ENCODE measurements at places on chromosomes 3 and 15. TPM values are rescaled to one million over a fixed set of nuclear protein-coding genes. Genes with fewer than 3 reads are reported as not detected.
A peak's percentile ranks its signal among the peaks of the same experiment; 100 is the strongest.

GRCh38 chr3:128009952-128010846, 42.0 kb upstream of the SEC61A1 start:
- no peak for DNase-seq

ZNF660 gene
- total RNA-seq, result 1.2 TPM

- no peak for DNase-seq
These were observed 67.1 kb downstream of the CEMIP start for GRCh38 chr15:80846031-80846815.

DNA sequence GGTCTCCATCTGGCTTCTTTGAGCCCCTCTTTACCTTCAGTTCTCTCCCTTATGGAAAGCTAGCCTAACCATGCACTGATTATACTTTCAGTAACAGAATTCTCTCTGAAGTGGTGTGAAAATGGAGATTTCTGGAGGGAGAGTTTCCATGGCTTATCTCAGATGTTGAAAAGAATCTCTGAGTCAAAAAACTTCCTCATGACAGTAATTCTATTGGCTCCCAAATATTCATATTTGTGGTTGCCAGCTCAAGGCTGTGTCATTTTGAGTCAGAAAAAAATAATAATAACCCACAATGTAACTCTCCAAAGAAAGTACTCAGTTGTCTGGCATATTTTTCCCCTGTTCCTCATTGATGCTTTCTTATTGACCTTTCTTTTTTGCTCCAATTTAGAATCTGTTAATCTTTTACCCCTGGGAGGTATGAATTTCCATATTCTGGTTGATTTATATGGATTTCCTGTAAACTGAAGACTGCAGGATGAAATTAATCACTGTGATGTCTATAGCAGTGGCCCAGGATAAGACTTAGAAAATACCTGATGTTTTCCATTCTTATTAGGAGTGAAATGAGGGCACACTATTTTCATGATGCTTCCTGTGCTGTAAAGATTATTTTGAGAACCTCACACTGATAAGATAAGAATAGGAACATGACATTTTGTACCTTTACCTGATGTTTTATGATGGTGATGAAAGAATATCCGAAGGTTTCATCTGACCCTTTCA, 149.5 kb upstream of the EPHA3 start:
- peak; percentile 15 for DNase-seq

FGF12 gene
- 0.12 TPM for total RNA-seq

CMSS1 gene
- total RNA-seq, result 61.8 TPM

SCAANT1 gene
- total RNA-seq, result not detected

- peak; percentile 74 for DNase-seq
These were observed 885 bp downstream of the CDV3 start for GRCh38 chr3:133574260-133574881.

PAQR5 gene
- 3.3 TPM for total RNA-seq

GRCh38 chr3:61991706-61992105, 381.6 kb downstream of the FEZF2 start:
- no peak for DNase-seq

DNA sequence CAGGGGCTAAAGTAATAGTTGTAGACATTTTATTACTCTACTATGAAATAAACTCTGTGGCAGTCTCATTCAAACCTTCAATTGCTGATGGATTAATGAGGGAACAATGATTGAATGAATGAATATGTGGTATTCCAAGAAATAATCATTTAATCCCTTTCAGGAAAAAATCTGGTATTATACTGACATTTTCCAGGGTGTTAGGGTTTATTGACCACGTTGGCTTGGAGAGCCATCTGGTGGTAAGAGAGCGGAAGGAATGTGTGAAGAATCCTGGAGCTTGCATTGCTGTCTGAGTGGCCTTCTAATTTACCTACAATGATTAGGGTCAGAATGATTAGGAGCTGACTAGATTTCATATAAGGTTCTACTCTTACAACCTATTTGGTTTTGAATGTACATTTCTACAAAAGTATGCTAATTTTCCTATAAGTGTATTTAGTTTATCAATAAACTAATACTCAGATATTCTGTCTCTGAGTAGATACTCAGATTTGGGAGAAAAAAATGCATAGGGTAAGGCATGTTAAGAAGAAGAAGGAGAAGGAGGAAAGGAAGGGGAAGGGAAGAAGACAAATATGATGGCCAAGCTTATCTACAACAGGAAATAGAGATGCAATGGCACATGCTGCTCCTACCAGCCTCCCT, 249.9 kb downstream of the ROBO1 start:
- DNase-seq, result peak; percentile 23

GRCh38 chr15:31957581-31957980, 72.7 kb upstream of the CHRNA7 start:
- no peak for DNase-seq

DNA sequence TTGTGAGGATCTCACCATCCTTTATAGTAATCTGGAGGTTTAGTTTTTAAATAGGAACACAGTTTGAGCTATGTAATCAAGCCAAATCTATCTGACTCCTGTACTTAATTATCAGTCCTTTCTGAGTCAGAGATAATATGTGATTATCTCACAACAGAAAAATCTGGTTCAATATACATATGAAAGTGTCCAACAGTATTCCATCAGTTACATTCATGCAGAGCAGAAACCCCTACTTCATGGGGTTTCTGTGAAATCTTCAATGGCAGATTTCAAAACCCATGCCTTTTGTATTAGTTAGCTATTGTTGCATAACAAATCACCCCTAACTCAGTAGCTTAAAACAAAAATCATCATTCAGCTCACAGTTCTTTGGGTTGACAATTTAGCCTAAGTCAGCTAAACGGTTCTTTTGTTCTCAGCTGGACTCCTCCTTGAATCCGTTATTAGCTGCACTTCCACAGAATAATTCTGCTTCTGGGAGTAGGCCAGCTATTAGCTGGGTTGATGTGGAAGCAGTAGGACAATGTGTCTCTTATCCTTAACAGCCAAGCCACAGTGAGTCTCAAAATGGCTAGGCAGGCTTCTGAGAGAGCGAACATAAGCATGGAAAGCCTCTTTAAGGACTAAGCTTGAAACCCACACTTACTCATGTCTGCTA, 42.9 kb upstream of the ARPP21 start:
- no peak for DNase-seq

- DNase-seq, result no peak
These were observed 148.7 kb downstream of the RORA start for GRCh38 chr15:61080221-61081026.

DNA sequence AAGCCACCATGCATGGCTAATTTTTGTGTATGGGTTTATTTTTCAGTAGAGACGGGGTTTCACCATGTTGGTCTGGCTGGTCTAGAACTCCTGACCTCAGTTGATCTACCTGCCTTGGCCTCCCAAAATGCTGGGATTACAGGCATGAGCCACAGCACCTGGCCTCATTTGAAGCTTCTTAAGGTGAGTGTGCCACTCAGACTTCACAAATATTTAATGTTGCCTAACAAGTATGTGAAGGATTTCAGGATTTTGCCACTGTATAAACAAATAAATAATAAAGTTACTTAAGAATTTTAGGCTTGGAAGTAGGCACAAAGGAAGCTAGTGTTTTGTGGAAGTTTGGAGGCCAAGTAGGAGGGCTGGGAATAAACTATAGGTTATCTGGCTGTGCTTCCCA, 73.5 kb downstream of the FGF12 start:
- no peak for DNase-seq

LRRC3B gene
- total RNA-seq, result not detected

- DNase-seq, result no peak
These were observed 54.3 kb downstream of the DNAJB8 start for GRCh38 chr3:128412180-128413002.

GRCh38 chr3:189570916-189571315, 60.3 kb upstream of the TP63 start:
- peak; percentile 22 for DNase-seq

DNA sequence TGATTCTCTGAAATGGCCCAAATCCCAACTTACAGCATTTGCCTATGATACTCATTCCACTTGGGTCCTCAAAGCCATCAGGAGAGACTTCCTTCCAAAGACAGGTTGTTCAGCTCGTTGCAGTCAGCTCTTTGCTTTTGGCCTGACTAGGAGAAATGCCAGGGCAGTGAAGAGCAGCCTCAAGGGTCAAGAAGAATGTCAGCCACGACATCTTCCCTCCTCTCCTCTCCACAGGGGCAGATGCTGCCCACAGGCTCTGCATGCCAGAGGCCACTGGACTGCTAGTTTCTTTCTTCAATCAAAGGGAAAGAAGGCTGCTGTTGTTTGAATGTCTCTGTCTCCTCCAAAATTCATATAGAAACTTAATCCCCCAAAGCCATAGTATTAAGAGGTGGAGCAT, 201.7 kb upstream of the PFN2 start:
- DNase-seq, result peak; percentile 49

DNA sequence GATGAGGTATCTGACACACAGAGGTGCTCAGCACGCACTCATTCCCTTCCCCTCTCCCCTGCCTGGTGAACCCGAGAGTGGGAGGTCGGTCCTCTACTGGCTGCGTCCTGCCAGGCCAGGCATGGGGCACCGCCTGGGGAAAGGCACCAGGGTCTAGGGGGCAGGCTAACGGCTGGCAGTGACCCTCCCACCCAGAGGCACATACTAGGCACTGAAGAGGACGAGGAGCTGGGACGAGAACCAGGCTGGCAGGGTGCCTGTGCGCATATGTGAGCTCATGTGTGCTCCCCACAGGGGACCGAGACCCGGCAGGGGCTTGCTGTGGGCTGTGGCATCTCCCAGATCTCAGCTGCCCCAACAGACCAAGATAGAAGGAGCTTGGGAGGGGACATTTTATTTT, 86.7 kb downstream of the IQSEC1 start:
- no peak for DNase-seq

DNA sequence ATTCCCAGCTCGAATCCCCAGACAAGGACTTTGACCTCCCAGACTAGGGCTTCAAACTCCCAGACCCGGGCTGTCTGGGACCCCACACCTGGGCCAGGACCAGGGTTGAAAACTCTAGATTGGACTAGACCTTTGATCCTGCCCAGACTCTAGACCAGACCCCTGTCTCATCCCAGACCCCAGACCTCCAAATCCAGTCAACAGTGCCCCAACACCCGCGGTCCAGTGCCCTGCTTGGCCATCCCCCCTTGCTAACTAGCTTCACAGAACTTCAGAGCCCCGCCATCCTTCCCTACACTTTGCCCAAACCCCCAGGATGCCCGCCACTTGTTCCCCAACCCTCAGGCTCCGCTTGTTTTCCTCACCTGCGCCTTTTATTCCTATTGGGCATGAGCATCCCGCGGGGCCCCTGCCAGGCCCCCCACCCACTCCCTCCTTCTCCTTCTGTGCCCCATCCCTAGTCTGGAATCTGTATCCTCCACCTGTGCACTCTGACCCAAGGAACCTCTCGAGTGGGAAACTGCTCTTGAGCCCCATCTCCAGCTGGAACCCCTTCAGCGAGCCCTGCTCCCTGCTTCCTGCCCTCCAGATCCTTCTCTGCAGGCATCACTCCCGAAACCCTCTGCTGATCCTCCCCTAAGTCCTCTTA, 604 bp downstream of the GNAI2 start:
- no peak for DNase-seq

- peak; percentile 33 for DNase-seq
These were observed 28.6 kb downstream of the SOX14 start for GRCh38 chr3:137792626-137793271.

- peak; percentile 58 for DNase-seq
These were observed 51.6 kb upstream of the ABHD17C start for GRCh38 chr15:80643431-80643951.

DNA sequence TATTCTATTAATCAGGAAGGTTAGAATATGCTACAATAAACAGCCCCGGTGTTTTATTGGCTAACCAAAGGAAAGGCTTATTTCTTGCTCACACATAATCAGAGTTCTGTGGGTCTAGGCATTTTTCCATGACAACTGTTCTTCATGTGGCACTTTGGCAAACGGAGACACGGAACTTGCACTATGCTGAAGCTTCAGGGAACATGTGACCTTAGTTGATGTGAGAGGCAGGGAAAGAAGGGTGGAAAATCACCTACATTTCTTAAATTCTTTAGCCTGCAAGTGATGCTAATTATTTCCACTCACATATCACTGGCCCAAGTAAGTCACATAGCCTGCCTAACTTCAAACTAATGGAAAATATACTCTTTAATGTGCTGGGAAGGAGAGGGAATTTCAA, 344.6 kb downstream of the SV2B start:
- DNase-seq, result no peak

DNA sequence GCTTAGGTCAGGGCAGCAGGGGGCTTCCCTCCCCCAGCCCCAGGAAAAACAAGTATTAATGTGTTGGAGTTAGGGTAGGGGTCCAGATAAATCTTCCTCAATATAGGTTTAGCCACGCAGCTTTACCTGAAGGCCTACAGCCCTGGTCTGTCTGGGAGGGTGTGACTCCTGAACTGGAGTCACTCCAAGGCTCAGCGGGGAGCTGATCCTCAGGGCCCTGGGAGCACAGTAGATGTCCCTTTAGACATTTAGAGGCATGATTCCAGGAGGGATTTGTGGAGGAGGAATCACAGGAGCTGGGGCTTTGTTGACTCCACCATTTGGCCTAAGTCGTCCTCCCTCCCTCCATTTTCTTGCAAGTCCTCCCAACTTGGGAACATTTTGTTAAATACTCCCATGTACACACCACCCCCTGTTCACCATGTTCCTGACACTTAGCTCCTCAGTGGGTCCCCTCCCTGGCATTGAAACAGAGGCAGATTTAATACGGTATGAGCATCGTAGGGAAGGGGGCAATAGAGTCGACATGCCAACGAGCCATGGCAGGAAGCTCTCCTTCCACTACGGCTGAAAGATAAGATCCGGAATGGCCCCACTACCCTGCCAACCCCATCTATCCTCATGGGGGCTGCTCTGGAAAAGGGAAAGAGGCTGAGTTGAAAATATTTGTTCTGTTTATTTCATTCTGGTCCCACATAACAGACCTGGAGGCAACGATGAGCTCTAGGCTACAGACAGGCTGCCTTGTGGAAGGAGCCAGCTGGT, 69.0 kb upstream of the LARS2 start:
- no peak for DNase-seq

DNA sequence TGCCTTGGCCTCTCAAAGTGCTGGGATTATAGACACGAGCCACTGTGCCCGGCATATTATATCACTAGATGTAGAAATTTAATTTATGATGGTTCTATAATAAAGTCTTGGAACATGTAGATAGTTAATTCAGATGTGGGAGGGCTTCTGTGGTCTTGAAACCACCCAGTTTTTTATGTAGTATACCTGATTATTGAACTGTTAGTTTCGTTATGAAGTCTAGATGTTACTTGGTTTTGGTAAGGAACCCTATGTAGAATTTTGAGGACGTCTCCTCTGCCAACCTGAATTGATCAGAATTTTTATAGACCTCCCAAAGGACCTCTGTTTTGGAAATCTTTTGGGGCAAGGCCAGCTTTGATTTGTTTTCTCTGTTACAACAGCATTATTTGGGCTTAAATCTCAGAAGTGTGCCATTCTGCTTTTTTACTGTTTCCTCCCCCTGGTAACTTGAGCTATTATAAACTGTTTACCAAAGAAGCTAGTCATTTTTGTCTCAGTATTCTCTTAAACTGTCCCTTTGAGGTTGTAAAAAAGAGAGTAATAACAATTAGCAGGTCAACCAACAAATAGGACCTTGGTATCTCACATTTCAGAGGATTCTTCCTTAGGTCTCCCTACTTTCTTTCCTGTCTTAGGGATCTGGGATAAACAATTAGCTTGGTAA, 20.8 kb downstream of the AKAP13 start:
- DNase-seq, result no peak

PLOD2 gene
- 221 TPM for total RNA-seq

PIK3CB gene
- 9.1 TPM for total RNA-seq

Data from RPMI7951 (cell line).